MV-4-11 (cell line): ENCODE measurements at places on chromosomes 6 and 20.

DNA sequence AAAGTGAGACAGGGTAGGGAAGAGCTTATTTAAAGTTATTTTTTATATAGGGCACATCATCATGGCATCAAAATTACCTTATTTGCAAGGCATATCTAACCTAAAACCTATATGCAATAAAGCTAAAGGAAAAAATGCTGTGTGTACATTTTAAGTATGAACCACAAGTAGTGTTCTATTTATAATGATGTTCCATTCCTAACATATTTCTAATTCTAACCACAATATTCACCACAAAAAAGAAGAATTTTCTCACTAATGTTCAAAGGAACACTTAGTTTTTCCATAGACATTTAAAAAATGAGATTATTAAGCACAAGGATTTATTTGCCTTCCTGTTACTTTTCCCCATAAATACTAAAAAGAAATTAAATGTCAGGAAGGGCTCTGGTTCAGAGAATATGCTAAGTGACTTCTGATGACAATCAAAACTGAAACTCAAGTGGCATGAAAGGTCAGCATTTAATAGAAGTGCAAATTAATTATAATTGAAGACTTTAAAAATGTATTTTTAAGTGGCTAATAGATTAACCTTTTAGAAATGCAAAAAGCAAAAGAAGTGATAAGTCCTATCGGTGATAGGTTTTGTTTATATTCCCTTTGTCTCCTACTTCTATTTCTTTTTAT, 25.1 kb downstream of the GPR63 start:
- no peak for DNase-seq

GRCh38 chr6:98838032-98838431, 3.7 kb downstream of the POU3F2 start:
- DNase-seq: no peak

DNA sequence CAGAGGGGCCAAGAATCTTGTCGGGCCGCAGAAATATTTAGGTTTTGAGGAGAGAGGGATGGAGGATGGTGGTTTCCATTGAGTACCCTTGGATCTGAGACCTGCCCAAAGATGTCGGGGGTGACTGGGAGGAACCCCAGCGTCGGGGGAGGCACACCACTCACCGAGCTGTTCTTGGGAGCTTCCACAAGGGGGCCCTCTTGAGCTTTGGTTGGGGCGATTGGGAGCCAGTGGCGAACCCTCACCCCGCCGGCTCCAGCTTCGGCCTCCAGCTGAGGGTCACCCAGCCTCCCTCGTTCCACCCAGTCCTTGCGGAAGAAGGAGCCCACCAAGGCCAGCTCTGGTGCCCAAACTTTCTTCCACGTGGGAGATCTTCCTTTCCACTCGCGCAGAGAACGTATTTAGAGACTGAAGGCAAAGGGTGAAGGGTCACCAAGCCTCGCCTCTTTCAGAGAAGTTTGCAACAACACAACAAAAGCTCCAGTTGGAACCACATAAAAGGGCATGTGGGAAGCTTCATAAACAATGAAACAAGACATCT, 33.6 kb downstream of the APCDD1L start:
- peak; percentile 5 for DNase-seq

GRCh38 chr20:42093542-42094440, 475.6 kb upstream of the CHD6 start:
- no peak for DNase-seq

- no peak for DNase-seq
These were observed 2.8 kb upstream of the KCNQ2 start for GRCh38 chr20:63475209-63475608.
